ENCODE measurements at places on chromosomes 5 and 9.

- DNase-seq = no peak
Observed at GRCh38 chr9:78314550-78314949, 17.6 kb downstream of the PSAT1 start.

DNA sequence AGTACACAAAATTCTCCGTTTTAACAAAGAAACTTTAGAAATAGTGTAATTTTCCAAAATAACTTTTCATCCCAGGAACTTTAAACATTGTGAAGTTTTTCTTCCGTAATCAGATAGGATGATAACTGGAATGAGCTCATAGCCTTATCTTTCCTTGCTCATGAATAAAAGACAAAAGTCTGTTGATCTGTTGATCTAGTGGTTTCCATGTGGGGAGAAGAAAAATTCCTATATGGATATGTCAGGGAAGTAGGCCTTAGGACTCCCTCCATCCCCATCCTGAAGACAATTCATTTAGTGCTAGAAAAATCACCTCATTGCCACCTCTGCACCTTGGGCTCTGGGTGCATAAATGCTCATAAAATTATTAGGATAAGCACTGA, 266.6 kb downstream of the SMARCA2 start:
- DNase-seq = no peak

DNA sequence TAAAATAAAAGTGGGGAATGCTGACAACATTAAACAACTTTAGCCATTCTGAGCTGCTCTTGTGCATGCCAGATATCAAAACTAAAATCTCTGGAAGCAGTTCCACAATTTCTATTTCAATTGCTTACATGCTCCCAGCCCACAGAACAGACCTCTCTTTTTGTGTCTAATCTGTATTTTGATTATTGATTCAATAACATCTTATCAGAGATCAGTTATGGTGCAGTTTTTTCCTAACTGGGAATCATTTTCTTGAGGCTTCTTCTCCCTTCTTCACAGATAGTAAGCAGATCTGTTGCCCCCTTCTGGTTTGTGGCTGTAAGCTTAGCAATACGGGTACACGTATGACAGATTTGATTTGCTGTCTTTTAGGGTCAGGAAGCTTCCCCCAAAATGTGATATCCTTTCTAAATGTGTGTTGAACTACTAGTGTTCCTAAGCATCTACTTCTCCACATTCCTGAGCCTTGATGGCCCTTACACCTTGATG, 39.4 kb downstream of the MRPS27 start:
- no peak for DNase-seq

GRCh38 chr9:134217431-134218210, 53.3 kb upstream of the RNU6ATAC start:
- no peak for DNase-seq

DNA sequence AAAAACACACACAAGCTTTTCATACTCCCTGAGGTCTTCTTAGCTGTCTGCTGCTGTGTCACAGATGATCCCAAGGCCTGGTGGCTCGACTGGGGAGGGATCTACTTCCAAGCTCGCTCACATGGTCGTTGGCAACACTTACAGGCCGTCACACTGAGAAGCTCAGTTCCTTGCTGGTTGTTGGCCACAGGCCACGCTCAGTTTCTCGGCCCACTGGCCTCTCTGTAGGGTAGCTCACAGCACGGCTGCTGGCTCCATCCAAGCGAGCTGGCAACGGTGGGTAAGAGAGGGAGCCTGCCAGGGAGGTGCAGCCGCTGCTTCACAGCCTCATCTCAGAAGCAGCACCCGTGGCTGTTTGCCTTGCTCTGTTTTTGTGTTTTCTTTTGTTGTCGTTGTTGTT, 43.8 kb upstream of the GFPT2 start:
- no peak for DNase-seq

DNA sequence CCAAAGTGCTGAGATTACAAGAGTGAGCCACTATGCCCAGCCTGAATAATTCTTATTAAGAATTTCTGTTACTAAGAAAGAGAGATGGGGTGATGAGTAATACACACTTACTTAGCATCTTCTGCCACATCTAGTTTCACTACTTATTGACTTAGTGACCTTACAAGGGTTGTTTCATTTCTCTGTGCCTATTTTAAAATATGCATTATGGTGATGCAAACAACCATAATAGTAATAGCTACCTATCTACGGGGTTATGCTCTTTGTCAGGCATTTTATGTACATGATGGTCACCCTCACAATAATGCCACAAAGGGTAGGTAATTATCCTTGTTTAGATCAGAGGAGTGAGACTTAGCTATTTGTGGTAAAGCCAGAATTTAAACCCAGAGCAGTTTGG, 499.0 kb upstream of the SGCD start:
- DNase-seq = no peak

DNA sequence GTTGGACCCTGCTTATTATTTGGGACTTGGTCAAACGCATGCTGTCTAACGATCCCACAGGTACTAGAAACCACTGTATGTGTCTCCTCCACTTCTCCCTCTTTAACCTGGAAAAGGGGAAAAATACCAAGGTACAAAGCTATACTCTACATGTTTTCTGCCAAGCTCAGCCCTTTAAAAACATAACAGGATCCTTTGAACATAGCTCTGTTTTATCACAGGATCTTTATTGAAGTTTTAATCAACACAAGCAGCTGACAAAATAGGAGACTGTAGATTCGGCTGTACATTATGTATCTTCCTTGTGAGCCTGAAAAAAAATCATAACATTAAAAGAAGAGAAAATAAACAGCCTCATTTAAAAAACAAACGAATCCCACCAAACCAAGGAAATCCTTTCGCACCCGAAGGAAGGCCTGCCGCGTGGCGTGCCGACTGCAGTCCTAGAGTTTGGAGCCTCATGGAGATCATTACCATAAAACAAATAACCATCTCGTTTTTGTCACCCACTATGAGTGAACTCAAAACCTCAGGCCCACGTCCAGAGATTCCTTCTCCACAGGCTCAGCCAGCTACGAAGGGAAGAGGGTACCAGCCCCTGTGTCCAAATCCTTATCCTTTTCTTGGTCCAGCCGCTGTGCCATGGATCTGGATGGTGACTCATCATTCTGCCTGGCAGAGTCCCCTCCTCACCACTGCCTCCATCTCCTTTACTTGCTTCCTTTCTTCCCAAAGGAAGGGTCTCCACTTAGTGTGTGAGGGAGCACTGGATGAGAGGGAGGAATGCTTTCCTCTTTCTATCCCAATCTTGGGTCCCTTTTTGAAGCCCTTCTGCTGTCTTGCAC, 651.1 kb downstream of the CCDC171 start:
- no peak for DNase-seq

- no peak for DNase-seq
Observed at GRCh38 chr9:87609002-87609401, 111.3 kb downstream of the DAPK1 start.

- no peak for DNase-seq
Observed at GRCh38 chr5:119367502-119368237, 11.9 kb downstream of the TNFAIP8 start.

DNA sequence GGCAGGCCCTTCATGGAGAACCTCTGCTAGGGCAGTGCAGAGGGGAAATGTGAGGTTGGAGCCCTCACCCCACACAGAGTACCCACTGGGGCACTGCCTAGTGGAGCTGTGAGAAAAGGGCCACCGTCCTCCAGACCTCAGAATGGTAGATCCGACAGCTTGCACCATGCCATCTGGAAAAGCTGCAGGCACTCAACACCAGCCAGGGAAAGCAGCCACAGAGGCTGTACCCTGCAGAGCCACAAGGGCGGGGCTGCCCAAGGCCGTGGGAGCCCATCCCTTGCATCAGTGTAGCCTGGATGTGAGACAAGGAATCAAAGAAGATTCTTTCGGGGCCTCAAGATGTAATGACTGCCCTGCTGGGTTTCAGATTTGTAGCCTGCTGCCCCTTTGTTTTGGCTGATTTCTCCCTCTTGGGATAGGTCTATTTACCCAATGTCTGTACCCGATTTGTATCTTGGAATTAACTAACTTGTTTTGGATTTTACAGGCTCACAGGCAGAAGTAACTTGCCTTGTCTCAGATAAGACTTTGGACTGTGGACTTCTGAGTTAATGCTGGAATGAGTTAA, 16.6 kb upstream of the ZDHHC11 start:
- no peak for DNase-seq

GRCh38 chr5:120012431-120012830, 383.1 kb downstream of the FAM170A start:
- no peak for DNase-seq

- no peak for DNase-seq
Observed at GRCh38 chr5:85488295-85488694, 1103.6 kb upstream of the EDIL3 start.

DNA sequence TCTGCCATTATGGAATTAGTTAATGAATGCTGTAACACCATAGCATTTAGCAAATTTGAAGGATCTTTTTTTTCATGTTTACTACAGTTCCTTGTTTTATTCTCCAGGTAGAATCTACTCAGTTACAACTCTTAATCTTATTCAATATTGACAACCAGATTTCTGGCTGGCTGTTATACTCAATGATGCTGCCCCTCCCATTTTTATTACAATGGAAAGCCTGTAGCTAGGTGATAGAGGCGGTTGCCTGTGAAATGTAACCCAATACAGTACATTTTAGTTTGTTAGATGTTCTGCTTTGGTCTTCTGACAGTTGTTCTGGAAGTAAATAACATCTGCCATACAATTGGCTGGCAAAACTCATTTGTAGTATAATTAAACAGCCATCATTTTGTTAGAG, 294.2 kb downstream of the DMRTA1 start:
- DNase-seq = no peak

DNA sequence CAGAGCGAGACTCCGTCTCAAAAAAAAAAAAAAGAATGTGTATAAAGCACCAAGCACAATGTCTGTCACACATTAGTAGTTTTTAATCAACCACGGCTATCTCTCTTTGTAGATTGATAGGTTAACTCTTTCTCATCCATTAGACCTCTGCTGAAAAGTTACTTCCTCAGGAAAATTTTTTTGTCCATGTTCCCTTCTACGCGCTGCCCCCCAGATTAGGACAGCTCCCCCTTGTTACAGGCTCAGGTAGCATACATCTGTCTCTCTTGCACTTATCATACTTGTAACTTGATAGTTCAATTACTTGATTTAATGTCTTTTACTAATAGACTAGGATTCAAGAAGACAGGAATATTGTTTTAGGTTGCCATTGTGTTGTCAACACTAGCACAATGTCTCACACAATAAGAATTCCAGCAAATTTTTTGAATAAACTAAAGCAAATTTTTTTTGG, 1.5 kb downstream of the SPDL1 start:
- no peak for DNase-seq

All from stimulated activated CD8-positive, alpha-beta memory T cell treated with anti-CD3 and anti-CD28 coated beads, Interleukin-7, amount 100 ng/mL, for 1 hour (primary cell).